ENCODE measurements at places on chromosomes 2 and 18.

DNA sequence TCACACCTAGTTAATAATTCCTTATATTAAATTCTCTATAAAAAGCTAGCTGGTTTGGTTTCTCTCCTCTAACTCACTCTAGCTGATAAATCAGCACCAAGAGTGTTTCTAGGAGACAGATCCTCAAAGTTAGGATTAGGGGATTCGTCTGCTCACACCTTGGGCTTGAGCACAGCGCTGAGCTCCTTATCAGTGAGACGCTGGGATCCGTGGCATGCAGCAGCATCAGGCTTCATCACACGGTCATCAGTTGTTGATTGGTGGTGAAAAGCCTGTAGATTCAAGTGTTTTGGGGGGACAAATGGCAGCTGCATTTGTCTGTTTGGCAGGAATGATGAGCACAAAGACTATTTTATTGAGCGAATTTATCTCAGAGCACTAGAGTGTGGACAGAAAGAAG, 72.6 kb upstream of the MC2R start:
- DNase-seq: no peak

DNA sequence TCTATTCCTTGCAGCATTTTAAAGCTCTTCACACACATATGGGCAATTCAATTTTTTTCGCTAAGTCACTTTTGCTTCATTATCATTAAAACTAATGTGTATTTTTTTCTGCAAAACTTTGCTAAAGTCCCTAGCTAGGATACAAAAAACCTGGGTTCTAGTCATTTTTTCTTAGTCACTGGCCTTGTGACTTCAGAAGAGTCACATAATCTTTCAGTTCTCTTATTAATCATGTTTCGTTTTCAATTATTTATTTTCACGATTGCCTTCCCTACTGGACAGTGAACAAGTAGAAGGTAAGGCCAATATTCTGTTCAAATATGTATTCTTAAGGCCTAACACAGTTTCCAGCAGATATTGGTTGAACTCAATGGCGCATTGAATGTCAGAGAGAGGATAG, 60.9 kb upstream of the CYRIA start:
- DNase-seq: no peak

- DNase-seq: no peak
Measured at GRCh38 chr2:141554810-141555209, 576.0 kb downstream of the LRP1B start.

GRCh38 chr2:75237296-75237695, 38.0 kb upstream of the TACR1 start:
- no peak for DNase-seq

GRCh38 chr2:191950132-191950874, 103.4 kb upstream of the CAVIN2 start:
- peak; percentile 12 for DNase-seq

GRCh38 chr2:12313445-12314126, 403.1 kb upstream of the TRIB2 start:
- DNase-seq: no peak

GRCh38 chr2:165193178-165193777, 10.6 kb downstream of the SCN3A start:
- no peak for DNase-seq

GRCh38 chr2:181685150-181685688, 4.9 kb upstream of the NEUROD1 start:
- DNase-seq: no peak

DNA sequence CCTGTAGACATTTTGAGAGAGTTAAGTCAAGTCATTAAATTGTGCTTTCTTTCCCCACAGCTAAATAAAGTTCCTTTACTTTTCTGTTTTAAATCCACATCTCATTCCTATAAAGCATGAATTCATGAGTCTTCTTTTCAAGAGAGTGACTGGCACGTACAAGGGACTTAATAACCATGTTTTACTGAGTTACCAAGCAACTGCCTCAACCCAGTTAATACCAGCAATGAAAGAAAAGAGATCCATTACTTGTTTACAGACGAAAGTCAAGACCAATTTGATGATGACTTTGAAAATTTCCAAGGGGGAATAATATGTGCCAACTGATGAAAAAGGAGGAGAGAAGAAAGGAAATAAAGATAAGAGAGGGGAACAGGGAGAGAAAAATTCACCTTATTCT, 1082.5 kb upstream of the GYPC start:
- DNase-seq: no peak

DNA sequence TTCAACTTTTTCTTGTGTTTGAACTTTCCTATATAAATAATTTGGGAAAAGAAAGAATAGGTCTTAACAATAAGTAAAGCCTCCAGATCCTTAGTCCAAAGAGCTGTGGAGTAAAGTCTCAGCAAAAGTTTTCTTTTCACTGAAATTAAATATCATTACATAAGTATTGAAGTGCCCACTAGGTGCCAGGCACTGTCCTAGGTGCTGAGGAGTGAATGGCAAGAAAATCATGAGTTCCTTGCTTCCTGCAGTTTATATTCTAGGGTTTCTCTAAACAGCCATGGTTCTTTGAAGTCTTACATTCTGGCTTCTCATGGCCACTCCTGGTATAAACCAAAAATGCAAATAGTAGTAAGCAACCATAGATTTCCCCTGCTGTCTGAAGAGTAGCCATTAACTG, 59.7 kb downstream of the SPP2 start:
- no peak for DNase-seq

GRCh38 chr2:204144492-204144891, 207.9 kb downstream of the ICOS start:
- no peak for DNase-seq

- DNase-seq: no peak
Measured at GRCh38 chr2:187188783-187189631, 259.0 kb downstream of the CALCRL start.

DNA sequence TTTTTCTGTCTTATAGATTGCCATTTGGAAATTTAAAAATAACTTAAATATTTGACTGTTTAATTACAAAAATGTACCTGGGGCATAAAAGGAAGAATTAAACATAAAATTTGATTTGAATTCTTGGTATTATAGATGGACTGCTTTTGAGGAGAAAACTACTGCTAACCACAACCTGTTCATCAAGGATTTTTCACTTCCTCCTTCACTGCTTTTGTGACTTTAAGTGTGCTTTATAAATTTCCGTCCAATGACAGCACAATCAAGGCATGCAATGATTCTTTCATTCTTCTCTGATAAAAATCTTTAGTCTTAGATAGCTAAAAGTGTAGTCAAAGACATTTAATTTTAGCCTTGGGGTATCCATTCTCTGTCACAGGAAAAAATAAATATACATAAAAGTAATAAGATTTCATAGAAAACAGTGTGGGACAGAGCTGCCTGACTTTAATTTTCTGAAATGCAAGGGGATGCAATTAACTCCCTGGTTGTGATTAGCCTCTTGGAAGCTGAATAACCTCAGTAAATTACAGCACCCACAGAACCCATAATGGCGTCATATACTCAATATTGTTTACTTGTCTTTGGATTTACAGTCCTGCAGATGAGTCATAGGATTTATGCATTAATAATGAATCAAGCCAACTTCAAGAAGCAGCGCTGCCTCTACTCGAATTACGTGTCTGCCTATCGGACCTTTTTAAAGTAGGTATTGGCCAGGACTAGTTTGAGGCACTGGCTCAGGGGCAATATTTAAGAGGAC, 587.9 kb downstream of the NRXN1 start:
- no peak for DNase-seq

- DNase-seq: peak; percentile 41
Measured at GRCh38 chr2:170235860-170236679, 58.1 kb downstream of the MYO3B start.

DNA sequence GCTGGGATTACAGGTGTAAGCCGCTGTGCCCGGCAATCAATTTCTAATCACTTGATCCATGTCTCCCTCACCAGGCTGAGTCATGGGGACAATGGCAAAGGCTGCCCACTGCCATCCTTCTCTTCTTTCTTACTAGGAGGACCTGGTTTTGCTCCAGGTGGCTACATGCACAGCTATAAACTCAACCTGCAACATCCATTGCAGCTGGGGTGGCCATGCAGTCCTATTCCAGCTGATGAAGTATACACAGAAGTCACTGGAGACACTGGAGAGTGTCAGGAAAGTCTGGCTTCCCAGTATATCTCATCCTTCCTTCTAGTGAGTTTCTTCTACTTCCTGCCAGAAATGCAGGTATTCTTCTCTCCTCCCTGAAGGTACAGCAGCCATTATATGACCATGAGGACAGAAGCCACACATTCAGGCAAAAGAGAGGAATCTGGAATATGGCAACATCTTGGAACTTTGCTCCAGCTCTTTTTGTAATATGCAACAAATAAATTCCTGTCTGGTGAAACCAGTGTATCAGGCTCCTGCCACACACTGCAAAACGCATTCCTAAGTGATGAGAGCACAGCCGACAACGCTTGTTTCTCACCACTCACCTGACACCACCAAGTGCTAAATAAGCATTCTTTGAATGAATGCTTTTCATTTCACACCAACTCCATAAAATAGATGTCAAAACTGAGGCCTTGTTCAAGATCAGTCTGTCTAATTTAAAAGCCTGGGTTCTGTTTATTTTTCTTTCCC, 32.3 kb downstream of the SCTR start:
- peak; percentile 87 for DNase-seq

GRCh38 chr2:240021488-240022104, 3.5 kb downstream of the NDUFA10 start:
- peak; percentile 53 for DNase-seq

DNA sequence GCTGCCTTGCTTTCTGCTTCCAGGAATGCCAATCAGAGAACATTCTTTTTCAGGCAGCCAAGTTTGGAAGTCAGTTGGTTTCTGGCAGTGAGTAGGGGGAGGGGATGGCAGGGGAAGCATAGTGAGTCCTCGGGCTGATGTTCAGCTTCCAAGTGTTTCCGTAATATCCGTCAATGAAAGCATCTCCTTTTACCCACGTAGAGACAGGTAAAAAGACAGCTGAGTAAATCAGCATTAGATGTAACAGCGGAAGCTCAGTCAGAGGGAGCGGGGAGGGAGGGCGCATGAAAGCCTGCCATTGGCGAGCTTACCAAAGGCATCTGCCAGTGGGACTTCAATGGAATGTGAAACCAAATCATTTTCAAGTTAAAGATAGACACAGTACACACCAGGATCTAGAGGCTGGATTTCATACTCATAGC, 117.1 kb upstream of the DTNA start:
- DNase-seq: peak; percentile 73
